ENCODE measurements at places on chromosomes 6 and 20. TPM values are rescaled to one million over a fixed set of nuclear protein-coding genes. Genes with fewer than 3 reads are reported as not detected.

The MYCT1 gene
- total RNA-seq: 2.5 TPM

The RPP21 gene
- total RNA-seq: 16.0 TPM

The CENPW gene
- total RNA-seq: not detected

The MEP1A gene
- not detected for total RNA-seq

The RTN4IP1 gene
- 2.9 TPM for total RNA-seq

The RRAGD gene
- 6.8 TPM for total RNA-seq

The SIGLEC1 gene
- total RNA-seq: 0.73 TPM

The CRYBG1 gene
- 60.9 TPM for total RNA-seq

The SPATA25 gene
- total RNA-seq: 0.52 TPM

The TAGAP gene
- 320 TPM for total RNA-seq

The KIF25 gene
- total RNA-seq: not detected

The FAM83D gene
- 2.1 TPM for total RNA-seq

The FAXC gene
- total RNA-seq: not detected

The GGTLC1 gene
- total RNA-seq: not detected

The MLN gene
- total RNA-seq: not detected

The NKAIN2 gene
- not detected for total RNA-seq

The ALDH5A1 gene
- 2.4 TPM for total RNA-seq

The CRISP2 gene
- not detected for total RNA-seq

The ZNF831 gene
- 19.8 TPM for total RNA-seq

The CLVS2 gene
- under 0.01 TPM for total RNA-seq

Measured in mononuclear cell (primary cell).